ENCODE measurements at places on chromosomes 7 and 10.

GRCh38 chr7:107712896-107713295 lies 31.0 kb upstream of the CBLL1 start:
- DNase-seq, result no peak

- no peak for DNase-seq
These were observed 46.7 kb downstream of the CALD1 start for GRCh38 chr7:134826105-134826504.

GRCh38 chr7:150346922-150347321 lies 5.5 kb upstream of the RARRES2 start:
- DNase-seq, result no peak

DNA sequence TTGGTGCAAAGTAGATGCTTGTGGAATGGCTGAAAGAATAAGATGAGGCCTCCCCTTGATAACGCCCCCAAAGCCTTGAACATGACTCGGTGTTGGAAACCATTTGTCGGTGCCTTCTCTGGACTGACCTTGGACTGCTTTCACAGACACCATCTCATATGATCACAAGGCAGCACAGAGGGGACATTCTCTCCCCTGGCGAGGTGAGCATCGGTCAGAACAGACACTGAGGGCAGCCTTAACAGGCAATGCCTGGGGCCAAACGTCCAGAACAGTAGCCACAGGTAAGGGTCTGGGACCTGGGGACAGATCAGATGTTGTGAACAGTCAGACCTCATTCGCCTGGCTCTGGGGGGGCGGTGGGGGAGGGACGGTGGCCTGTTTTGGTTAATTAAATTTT lies 2.8 kb upstream of the TRRAP start:
- DNase-seq, result no peak

GRCh38 chr7:10128748-10129147 lies 844.9 kb upstream of the PHF14 start:
- DNase-seq, result no peak

DNA sequence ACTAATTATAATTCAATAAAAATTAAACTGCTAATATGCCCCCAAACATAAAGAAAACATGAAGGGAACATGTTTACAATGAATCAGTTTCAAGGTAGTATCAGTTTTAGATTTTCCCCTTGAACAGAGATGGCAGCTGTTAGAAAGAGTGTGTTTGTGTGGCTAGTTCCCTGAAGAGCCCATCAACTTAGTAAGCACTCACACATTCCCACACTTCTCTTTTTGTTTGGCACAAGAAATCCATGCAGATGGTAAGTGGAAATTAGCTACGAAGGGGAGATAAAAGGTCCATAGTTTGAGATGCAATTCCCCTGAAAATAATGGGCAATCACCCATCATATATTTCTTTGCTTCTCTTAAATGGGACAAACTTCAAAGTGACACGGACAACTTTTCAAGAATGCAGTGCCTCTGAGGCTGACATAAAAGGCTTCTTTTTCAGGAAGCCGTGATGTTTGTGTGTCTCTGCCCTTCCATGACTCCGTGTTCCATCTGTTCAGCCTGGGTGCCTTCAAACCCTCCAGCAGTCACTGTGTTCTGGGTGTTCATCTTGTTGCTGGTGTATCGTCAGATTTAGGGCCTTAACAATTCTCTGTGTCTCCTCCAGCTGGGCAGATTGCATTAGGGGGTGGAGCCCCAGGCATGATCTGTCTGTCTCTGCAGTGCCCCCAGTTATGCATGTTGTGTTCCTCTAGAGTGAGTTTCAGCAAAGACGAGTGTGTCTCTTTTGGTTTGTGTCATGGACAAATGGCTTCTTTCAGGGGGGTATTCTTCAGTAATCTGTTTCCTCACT lies 259.5 kb upstream of the NPY start:
- DNase-seq, result no peak
